ENCODE measurements at places on chromosomes 1 and 21.

DNA sequence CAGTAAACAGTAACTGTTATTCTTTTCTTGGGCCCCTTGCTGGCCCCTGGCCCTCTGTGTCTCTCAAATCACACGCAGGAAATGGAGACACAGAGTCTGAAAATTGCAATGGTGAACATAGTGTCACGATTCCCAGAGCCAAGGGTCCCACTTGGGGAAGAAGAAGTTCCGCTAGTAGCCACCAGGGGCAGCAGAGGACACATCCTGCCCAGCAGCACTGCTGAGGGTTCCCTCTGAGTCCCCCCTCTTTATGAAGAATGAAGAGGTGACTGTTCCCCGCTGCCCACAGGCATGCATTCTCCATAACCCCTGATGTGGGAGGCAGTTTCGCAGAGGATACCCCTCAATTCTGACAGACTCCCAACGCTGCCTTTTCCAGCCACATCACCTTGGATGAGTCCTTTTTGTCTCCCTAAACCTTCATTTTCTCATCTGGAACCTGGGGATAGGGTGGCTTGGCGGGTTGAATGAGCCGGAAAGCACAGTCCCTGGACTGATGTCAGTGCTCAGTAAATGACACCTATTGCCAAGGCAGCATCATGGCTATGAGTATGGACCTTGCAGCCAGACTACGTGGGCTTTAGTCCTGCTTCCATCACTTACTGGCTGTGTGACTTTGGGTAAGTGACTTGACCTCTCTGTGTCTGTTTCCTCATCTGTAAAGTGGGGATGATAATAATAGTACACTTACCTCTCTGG lies 238.0 kb upstream of the TMEM51 start:
- DNase-seq, result no peak

DNA sequence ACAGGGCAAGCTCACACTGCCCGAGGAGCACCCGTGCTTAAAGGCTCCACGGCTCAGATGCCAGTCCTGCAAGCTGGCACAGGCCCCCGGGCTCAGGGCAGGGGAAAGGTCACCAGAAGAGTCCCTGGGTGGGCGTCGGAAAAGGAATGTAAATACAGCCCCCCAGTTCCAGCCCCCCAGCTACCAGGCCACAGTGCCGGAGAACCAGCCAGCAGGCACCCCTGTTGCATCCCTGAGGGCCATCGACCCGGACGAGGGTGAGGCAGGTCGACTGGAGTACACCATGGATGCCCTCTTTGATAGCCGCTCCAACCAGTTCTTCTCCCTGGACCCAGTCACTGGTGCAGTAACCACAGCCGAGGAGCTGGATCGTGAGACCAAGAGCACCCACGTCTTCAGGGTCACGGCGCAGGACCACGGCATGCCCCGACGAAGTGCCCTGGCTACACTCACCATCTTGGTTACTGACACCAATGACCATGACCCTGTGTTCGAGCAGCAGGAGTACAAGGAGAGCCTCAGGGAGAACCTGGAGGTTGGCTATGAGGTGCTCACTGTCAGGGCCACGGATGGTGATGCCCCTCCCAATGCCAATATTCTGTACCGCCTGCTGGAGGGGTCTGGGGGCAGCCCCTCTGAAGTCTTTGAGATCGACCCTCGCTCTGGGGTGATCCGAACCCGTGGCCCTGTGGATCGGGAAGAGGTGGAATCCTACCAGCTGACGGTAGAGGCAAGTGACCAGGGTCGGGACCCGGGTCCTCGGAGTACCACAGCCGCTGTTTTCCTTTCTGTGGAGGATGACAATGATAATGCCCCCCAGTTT lies 1.3 kb downstream of the CELSR2 start:
- DNase-seq, result no peak

- DNase-seq, result peak; percentile 18
These were observed 56.5 kb downstream of the IRF2BP2 start for GRCh38 chr1:234553240-234554188.

GRCh38 chr1:203176273-203177035 lies 828 bp upstream of the MYBPH start:
- DNase-seq, result no peak

DNA sequence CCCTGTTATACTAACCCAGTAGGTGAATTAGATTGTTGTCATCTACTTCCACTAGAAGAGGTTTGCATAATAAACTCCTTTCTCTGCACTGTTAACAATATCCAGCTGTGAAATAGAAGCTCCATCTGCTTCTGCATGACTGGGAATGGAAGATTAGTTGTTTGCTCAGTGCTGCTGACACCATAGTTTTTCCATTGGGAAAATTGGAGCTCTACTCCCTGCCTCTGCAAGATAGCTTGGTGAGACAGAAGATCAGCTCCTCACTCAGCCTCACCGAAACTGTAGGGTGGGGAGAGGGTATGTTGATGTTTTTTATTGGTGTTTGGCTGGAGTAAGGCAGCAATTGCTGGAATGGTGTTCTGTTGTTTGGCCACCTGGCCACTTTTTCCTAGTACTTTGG lies 331.6 kb upstream of the ADAMTS5 start:
- no peak for DNase-seq

- DNase-seq, result no peak
These were observed 94.1 kb downstream of the TGFBR3 start for GRCh38 chr1:91791691-91792488.

- DNase-seq, result no peak
These were observed 60.1 kb upstream of the DUSP10 start for GRCh38 chr1:221801773-221802516.

GRCh38 chr1:110556471-110556807 lies 37.5 kb upstream of the KCNA10 start:
- no peak for DNase-seq

DNA sequence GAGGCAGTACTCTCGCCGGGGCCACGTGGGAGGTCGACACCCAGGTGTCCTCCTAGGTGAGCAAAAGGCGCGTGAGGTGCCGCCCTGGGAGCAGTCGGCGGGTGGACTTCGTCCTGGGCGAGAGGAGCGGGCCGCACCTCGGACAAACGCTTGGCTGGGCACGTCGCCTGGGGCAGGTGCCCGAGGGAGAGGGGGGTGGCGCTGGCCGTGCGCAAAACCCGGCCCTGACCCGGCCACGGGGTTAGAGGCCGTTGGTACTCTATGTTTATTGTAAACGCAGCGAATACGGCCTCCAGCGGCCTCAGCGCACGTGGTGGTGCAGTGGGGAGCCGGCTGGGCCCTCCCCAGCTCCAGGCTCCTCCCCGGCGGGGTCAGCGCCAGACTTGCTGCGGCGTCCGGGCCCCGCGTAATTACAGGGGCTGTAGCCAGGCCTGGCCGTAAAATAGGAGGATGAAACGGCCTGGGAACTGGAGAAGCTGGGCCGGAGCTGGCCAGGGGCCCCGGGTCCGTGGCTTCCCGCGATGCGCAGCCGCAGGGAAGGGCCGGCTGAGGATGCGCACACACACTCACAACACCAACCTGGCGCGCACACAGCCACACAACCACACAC lies 1.6 kb upstream of the EFNA1 start:
- DNase-seq, result peak; percentile 65

DNA sequence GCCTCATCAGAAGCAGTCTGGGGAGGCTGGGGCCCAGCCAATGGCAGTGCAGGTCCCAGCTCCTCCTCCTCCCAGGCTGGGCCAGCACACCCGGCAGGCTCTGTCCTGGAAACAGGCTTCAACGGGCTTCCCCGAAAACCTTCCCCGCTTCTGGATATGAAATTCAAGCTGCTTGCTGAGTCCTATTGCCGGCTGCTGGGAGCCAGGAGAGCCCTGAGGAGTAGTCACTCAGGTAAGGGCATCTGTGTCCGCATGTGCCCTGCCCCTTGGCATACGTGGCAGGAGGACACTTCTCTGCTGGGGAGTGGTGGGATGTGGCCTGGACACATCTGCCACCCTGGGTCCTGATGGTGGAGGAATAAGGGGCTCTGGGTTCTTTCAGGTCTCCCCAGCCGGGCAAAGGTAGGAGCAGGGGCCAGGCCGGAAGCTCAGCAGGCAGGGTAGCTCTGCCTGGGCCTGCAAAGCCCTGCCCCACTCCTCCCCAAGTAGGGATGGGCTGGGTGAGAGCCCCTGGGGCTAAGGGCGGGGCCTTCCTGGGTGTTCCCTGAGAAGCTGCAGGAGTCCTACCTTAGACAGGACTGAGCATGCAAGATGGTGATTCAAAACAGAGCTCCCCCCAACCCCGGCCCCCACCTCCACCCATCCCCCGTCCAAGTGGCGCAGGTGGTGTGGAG lies at the start of gene GJB5:
TSS of gene GJB5 (plus strand) at position 84 of the 674 bp plus-strand sequence. CDS start 2,284 bp downstream, outside the sequence.
- no peak for DNase-seq

GRCh38 chr1:112954017-112954650 lies 1.9 kb downstream of the SLC16A1 start:
- no peak for DNase-seq

DNA sequence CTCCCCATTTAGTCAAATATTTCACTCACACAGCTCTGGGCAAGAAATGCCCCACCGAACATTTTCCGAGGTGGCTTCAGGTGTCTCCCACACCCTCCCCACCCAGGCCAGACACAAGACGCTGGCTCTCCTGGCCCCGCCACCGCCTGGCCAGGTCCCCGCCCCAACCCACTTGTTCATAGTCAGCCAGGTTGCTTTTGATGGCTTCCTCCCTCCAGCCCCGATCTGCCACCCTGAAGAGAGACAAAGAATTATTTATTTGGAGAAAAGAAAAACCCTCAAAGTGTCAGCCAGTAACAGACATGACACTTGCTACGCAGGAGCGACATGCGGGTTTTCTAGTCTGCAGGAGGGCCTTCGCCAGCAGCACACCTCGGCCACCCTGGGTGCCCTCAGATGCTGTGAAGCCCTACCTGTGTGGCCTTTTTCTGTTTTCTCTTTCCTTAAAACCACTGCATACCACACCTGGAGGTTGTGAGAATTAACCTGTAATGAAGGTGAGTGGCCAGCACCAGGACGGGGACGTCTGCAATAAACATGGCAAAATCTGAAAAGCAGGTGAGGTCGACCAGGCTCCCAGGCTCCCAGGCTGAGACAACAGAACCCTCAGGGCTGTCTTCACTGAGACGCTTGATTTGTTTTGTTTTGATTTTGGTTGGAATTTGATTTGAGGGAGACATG lies 27.2 kb downstream of the SSBP3 start:
- DNase-seq, result no peak

GRCh38 chr1:90347366-90347765 lies 352.5 kb downstream of the ZNF326 start:
- no peak for DNase-seq

GRCh38 chr1:150619576-150620509 lies 9.6 kb downstream of the ENSA start:
- no peak for DNase-seq
